ENCODE measurements at places on chromosomes 12 and 14.
A peak's percentile ranks its signal among the peaks of the same experiment; 100 is the strongest.

DNA sequence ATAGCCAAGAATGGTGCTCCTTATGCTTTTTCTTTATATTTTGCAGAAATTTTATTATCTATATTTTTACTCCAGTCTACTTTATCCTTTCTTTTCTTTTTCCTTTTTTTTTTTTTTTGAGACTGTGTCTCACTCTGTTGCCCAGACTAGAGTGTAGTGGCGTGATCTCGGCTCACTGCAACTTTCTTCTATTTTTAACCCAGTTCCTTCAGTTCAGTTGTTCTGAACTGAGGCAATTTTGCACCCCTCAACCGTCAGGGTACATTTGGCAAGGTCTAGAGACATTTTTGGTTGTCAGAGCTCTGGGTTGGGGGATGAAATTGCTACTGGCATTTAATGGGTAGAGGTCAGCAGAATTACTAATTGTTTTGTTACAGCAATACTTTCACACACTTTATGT is 75.7 kb downstream of the DIP2B start:
- DNase-seq, result no peak

DNA sequence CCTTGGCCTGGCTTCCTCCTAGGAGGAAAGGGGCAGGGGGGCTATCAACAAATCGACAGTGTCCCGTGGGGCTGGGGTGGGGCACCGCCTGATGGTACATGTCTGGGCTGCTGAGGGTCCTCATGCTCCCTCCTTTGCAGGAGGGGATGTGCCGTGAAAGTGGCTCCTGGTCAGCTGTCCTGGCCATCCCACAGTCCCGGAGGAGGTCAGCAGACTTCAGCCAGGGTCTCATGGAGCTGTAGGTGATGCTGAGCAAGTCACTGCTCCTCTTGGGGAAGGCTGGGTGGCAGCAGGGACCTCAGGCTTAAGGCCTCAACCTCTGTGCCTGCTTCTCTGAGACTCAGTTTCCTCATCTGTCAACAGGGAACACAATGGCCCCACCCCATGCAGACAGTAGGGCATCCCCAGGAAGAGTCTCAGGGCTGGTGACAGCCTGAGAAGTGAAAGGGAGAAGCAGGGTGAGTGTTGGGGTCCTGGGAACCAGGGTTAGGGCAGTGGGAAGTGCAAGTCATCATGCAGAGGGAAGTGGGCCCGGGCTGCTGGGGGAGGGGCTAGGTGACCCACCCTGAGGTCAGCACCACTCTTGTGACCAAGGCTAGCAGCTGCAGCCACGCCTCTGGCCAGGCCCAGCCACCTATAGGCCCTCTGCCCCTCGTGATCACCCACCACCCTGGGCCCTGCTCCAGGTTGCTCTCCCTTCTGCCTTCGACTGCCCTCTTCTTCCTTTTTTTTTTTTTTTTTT is 4.4 kb upstream of the TNFAIP2 start:
- no peak for DNase-seq

DNA sequence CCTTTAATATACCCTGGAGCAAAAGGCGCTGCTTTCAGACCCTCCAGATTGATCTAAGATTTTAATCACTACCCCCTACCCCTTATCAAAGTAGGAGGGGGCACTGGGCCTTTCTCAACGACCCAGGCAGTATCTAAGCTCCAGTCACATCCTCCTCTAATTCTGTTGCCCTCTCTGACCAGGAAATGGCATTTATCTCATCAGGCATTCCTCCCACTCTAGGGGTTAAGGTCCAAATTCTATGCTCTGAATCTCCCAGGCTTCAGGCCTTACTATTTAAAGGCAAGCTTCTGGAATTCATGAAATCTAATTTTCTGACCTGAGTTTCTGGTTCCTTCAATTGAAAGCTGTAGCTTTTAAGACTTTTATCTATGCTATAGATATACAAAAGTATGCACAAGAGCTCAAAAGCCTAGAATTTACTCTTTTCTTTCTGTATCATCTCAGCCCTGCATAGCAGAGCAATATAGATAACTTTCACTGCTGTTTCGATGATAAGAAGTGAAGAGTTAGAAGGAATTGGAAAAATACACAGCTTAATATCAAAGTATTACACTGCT is 622.9 kb downstream of the RPS29 start:
- DNase-seq, result no peak

GRCh38 chr12:119090865-119091264 is 87.9 kb upstream of the HSPB8 start:
- DNase-seq, result no peak

DNA sequence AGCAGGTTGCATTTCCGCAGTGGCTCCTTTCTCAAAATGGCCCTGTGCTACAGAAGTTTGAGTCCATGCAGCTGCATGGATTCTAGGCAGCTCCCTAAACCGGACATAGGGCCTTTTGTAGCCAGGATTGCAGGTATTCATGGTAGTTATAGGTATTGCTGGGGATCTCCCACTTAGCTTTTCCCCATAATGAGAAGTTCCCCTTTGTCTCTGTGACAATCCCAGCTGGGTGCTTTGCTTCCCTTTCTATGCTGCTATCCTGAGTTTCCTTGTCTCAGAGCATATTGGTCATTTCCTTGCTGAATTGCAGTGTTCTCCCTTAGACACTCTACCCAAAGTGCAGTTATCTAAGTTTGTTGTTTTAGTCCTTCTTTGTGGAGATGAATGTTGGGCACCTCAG is 120.9 kb upstream of the MIS18BP1 start:
- DNase-seq, result peak; percentile 20

DNA sequence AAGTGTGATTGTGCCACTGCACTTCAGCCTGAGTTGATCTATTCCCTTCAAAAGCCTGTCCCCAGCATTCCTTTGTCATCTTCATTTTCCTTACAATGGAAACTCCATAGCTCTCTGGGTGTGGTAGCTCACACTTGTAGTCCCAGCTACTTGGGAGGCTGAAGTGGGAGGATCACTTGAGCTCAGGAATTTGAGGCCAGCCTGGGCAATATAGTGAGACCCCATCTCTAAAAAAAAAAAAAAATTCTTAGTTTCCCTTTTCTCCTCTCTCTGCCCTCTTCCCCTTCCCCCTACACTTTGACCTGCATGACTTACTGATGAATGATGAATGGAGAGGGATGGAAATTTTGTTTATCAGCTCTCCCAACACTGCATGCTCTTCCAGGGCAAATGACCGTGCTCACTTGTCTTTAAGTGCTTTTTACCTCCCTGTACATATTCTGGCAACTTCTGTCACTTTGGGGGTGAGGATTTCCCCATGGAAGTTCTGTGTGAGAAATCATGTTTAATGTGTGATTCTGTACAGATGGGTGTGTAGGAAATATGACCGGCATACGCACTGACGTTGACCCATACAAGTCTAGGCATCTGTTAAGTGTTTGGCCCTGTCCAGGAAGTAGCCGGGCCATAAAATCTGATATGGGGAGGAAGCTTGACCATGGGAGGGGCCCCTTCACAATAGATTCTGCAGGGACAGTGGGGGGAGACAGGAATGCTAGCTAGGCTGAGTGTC is 65.4 kb downstream of the ZFP36L1 start:
- no peak for DNase-seq

GRCh38 chr12:98504368-98504617 is 11.1 kb upstream of the TMPO start:
- no peak for DNase-seq

GRCh38 chr12:108955225-108955835 is 65.5 kb downstream of the SVOP start:
- DNase-seq, result no peak

DNA sequence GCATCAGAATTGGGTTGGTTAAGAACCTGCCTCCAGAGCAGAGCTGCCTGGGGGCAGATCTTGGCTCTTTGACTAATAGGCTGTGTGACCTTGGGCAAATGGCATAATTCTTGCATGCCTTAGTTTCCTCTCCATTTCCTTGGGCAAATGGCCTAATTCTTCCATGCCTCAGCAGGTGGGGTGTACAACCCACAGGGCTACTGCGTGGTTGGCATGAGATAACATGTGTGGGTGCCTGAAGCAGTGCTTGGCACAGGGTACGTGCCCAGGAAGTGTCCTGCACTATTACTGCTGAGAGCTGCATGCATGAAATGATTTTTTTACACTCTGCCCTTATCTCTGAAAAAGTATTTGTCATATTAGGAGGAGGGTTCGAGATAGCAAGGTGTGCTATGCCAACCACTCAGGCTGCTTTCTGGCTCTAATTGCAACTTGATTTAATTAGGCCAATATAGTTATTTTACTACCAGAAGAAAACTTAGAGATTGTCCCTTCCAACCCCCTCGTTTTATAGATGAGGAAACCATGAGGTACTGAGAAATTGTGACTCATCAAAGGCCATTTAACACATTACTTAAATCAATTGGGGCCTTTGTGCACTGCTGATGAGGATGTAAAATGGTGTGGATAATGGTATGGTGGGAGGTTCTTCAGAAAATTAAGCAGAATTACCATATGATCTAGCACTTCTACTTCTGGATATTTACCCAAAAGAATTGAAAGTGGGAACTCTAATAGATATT is 161.6 kb upstream of the HIF1A start:
- DNase-seq, result no peak

DNA sequence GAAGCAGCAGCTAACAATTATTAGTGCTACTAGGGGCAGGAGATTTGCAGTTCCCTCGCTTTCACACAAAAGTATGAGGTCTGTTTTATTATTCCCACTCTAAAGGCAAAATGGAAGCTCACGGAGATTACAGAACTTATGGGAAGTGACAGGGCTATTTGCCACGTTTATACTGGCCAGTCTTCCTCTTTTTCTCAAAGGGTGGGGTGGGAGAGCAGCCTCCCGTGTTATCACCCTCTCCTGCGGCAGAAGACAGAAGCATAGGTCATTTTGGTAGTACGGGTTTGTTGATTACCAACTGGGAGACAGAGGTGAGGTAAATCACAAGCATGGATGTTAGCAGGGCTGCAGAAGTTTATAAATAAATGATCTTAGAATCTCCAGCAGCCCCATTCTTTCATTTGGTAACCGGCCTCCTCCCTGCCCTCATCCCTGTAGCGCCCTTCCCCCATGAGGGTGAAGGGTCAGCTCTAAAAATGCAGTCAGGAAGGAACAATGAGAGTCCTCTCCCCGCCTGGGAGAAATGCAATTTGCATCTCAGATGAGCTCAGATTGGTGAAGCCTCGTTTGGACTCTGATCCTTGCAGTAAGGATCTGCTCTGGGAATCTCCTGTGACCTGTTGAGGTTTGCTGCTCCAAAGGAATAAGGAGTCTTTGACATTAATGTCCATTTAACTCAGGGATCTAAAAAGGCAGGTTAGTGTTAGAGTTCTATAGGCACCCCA is 44.7 kb upstream of the SINHCAF start:
- DNase-seq, result peak; percentile 92

- DNase-seq, result no peak
These were observed 2.9 kb upstream of the AQP6 start for GRCh38 chr12:49969651-49970429.

- no peak for DNase-seq
These were observed 273.0 kb downstream of the FUT8 start for GRCh38 chr14:65685572-65685971.
